ENCODE measurements at places on chromosomes 2 and 18.

DNA sequence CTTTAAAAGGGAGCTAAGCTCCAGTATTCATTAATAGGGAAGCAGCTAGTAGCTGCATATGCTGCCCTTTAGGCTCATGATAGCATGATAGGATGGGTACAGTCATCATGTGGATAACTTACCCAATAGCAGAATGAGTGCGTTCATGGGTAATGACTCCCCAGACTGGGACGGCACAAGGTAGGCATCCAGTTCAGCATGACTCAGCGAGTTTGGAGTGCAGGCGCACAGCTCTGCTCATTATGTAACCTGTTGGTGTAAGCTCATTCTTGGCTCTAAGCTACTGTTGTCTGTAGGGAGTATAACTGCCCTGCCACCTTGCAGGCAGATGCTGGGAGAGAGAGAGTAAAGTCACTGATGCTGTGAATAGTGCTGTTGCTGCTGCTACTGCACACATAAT, 209.2 kb upstream of the SYT4 start:
- DNase-seq: no peak

- DNase-seq: peak; percentile 97
Measured at GRCh38 chr2:20617892-20618467, 32.9 kb downstream of the HS1BP3 start.

- DNase-seq: no peak
Measured at GRCh38 chr18:76838182-76838581, 15.8 kb downstream of the ZNF236 start.

DNA sequence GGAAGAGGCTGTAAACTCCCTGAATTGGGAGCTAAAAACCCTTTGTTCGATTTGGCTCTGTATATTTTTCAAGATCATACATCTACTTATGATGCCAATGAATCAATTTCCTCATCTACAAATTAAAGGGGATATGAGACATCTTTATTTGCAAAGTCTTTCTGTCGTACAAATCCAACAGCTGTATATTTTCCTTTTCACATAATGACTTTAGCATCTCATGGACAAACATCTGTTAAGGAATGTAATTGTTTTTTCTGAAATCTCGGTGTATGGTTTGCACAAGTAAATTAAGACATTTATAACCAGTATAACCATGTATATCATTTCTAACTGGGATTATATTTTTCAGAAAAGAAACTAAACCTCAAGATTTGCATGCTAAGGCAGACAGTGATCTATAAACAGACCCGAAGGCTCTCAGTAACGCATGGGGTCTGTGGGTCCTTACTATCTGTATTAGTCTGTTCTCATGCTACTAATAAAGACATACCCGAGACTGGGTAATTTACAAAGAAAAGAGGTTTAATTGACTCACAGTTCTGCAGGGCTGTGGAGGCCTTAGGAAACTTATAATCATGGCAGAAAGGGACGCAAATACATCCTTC, 130.8 kb downstream of the SLC8A1 start:
- no peak for DNase-seq

DNA sequence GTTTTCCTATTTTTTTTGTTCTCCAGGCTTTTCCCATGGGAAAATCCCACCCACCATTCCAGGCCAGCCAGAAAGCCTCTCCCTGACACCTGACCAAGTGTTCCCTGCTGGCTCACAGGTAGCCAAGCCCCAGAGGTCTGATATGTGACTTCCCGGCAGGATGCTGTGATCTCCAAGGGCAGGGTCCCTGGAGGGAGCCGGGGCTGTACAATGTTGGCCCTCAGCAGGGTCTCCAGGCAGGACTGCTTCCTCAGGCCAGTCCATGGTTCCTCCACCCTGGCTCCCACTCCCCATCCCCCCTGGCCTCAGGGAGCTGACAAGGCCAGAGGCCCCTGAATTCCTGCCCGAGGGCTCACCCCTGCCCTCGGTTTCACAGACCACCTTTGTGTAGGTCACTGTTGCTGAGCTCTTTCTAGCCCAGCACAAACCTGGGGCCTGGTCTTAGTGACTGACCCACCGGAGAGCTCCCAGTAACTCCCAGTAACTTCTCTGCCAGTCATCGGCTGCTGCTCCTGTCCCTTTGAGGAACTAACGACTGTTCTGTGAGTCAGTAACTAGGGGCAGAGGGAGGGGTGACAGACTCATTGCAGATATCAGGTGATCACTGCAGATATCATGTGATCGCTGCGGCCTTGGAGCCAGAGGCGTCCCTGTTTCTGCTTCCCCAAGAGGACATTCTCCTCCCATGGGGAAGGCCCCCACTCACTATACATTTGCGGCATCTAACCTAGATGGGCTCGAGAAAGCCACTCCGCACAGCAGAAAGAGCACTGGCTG, 38.7 kb downstream of the SDC1 start:
- DNase-seq: peak; percentile 2

- DNase-seq: no peak
Measured at GRCh38 chr2:17644997-17645720, 104.7 kb downstream of the VSNL1 start.

GRCh38 chr2:224970311-224970710, 72.0 kb downstream of the DOCK10 start:
- no peak for DNase-seq

Data from Right ventricle myocardium inferior (tissue), 1 donor.